ENCODE measurements at places on chromosomes 11 and 22.

DNA sequence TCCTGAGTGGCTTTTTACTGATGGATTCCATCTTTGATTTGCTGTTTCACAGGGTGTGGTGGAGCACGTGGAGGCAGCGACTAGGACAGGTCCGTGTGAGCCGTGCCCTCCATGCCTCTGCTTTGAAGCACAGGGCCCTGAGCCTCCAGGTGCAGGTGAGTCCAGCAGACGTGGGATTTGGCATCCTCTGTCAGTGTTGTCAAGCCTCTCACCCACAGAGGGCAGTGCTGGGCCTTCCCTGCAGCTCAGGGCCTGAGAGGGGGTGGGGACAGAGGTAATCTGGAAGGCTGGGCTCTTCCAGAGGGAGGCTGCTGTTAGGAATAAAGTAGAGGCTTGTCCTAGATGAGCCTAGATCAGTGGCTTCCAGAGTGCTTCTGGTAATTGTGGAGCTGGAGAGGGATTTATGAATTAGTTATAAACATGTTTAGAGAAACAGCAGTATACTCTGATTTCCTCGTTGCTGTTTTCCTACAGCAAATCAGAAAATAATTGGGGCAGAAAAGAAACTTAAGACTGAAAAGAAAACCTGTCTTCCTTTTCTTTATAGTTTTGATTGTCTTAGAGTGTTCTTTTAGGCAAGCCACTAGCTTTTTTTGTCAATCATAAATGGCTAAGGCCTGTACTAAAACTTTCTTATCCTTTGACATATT is 65.0 kb downstream of the SFI1 start:
- no peak for DNase-seq

DNA sequence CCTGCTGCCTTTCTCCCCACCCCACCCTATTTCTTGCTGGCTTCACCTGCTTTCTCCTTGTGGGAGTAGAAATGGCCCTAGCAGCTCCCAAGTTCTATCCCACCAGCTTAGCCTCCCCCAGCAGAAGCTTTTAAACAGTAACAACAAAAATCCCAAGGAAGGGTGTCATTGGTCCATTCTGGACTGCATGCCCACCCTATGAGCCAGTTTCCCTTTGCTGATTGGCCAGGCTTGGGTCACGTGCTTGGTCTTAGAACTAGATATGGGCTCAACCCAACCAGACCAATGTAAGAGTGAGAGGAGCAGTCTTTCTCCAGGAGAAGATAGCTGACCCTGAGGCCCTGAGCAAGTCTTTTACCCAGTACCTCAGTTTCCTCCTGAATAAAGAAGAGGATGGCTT is 2.3 kb downstream of the MTFP1 start:
- DNase-seq = no peak

GRCh38 chr22:40862537-40862936 is 624 bp upstream of the DNAJB7 start:
- no peak for DNase-seq

DNA sequence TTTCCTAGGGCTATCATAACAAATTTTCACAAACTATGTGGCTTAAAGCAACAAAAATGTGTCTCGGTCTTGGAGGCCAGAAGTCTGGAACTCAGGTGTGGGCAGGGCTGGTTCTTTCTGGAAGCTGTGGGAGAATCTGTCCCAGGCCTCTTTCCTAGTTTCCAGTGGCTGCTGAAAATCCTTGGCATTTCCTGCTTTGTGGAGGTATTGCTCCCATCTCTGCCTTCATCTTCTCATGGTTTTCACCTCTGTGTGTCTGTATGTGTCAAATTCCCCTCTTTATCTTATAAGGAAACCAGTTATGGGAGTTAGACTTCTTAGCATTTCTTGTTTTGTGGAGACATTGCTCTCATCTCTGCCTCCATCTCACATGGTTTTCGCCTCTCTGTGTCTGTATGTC is 130.4 kb upstream of the PLET1 start:
- DNase-seq = no peak

DNA sequence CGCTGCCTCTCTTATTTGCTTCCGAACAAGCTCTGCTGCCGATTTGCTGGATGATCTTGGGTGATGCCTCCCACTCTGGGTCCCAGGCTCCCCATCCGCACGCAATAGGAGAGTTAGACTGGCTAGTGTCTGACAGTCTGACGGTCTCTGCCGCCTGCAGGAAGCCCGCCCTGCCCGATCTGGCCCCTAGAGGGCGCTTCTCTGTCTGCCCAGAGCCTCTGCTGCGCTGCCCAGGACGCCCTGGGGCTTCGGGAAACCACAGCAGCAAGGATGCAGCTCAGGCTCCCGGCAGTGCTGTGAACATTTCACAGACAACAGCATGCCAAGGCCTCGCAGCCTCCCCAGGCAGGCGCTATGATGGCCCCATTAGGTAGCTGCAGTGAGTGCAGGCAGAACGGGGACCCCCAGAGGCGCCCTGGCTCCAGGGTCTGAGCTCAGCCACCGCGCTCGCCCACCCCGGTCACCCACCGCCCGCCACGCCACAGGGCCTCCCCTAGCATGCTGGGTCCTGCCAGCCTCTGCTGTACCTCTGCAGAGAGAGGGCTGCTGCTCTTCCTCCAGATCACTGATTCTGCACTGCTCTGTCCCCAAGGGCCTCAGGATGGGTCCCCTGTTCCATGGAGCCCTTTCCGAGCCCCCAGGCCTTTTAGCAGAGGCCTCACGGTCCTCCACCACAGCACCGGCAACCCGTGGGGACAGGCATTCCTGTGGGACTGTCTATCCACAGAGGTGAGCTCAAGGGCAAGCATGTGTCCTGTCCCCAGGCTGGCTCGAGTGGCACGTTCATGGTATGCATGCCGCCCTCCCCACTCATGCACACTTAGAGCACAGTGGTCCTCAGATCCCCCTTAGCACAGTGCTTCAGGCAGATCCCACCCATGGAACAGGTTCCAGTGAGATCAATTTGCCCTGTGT is 4.3 kb upstream of the BAIAP2L2 start:
- no peak for DNase-seq
